Frontal cortex (tissue), 4 donors: ENCODE measurements at places on chromosomes 7 and 10.

GRCh38 chr10:99775850-99776249 lies 6.6 kb upstream of the ABCC2 start:
- no peak for DNase-seq

DNA sequence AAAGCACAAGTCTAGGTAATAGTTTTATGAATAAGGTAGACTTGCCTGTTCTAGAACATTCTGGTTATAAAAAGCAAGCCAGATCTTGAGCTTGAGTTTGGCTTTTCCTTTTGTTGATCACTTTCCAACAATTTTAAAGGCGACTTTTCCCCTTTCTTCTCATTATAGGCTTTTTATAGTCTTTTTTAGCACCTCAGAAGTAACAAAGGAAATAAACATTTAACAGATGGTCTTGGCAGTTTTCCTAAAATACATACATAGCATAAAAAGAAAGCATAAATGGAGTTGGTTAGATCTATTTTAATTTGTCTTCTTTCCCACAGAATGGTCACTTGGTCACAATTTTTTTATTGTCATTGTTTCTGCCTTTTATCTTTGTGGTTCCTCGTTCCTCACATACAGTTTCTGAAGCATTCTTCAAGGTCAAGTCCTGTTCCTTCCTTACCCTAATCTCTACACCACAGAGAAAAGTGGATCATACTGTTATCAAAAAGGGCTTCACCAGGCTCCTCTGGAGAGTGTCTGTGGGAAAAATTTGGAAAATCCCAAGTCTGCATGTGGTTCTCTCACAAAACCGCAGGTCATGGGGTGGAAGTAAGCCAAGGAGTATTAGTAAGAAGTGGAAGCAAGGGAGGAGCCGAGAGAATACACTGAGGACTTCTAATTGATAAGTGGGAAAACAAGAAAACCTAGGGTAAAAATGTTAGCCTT lies 31.3 kb downstream of the THNSL1 start:
- DNase-seq: no peak

GRCh38 chr7:138338361-138338760 lies 121.7 kb upstream of the TRIM24 start:
- no peak for DNase-seq

- DNase-seq: no peak
Measured at GRCh38 chr7:104529567-104529966, 201.2 kb downstream of the LHFPL3 start.

DNA sequence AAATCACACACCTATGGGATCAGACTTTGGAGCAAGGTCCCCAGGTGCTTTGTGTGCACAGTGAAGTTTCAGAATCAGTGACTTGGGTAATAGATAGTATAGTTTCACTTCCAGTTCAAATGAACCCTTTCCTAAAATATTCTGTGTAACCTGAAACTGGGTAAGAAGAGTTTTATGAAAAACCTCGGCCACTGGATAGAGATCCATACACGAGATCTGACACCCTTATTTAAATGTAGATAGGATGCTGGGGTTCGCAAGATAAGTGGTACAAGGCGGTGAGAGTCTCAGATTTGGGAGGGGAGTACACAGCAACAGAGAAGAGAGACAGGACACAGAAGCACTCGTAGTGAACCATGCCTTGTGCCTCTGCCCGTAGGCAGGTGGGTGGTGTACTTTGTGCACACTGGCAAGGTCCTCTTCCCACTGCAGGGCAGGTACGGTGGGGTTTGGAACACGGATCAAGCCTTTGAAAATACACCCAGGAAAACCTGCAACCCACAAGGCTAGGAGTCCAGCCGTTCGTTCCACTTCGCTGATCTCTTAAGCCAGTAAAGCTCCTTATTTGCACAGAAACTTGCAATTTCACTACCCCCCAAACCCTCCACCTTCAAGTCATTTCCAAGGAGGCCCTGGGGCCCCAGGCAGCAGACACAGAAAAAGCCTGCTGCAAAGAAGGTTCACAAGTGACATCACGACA lies 162.8 kb downstream of the USP6NL start:
- no peak for DNase-seq

GRCh38 chr7:134767520-134768168 lies 11.8 kb upstream of the CALD1 start:
- DNase-seq: no peak

DNA sequence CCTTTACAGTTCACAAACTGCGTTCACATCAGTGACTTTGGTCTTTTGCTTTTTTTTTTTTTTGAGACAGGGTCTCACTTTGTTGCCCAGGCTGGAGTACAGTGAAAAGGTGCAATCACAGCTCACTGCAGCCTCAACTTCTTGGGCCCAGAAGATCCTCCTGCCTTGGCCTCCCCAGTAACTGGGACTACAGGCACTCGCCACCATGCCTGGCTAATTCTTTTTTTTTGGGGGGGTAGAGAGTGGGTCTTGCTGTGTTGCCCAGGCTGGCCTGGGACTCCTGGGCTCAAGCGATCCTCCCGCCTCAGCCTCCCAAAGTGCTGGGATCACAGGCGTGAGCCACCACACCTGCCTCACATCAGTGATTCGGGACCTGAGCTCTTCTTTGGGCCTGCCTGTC lies 35.7 kb upstream of the UNCX start:
- no peak for DNase-seq

GRCh38 chr7:41520445-41520844 lies 182.4 kb downstream of the INHBA start:
- DNase-seq: no peak

DNA sequence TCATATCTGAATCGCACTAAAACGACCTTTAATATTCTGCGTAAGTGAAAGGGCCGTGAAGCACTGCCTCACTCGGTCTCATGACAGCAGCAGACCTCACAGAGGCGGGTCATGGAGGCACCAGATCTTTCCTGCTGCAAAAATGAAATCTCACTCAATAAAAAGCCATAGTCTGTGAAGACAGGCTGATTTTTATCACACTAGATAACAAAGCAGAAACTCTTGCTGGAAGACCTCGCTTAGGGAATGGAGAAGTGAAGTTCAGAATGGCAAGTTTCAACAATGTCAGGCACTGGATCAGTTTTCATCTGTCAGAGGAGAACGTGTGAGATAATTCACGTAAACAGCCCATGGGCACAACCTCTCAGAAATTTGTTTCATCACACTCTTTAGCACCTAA lies 8.0 kb downstream of the SEPHS1 start:
- DNase-seq: no peak

- DNase-seq: no peak
Measured at GRCh38 chr7:82167558-82168314, 275.8 kb downstream of the CACNA2D1 start.

- no peak for DNase-seq
Measured at GRCh38 chr7:127890726-127891125, 140.5 kb downstream of the LRRC4 start.

DNA sequence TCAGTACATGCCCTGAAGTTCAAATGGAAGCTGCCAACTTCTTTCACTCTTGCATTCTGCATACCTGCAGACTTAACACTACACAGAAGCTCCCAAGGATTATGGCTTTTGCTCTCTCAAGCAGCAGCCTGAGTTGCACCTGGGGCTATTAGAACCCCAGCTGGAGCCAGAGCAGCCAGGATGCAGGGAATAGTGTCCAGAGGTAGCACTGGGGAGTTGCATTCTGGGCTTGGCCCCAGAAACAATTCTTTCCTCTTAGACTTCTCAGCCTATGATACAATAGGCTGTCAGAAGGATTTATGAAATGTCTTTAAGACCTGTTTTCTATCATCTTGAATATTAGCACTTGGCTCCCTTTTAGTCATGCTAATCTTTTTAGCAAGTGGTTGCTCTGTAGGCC lies 886.7 kb upstream of the GHITM start:
- DNase-seq: no peak

DNA sequence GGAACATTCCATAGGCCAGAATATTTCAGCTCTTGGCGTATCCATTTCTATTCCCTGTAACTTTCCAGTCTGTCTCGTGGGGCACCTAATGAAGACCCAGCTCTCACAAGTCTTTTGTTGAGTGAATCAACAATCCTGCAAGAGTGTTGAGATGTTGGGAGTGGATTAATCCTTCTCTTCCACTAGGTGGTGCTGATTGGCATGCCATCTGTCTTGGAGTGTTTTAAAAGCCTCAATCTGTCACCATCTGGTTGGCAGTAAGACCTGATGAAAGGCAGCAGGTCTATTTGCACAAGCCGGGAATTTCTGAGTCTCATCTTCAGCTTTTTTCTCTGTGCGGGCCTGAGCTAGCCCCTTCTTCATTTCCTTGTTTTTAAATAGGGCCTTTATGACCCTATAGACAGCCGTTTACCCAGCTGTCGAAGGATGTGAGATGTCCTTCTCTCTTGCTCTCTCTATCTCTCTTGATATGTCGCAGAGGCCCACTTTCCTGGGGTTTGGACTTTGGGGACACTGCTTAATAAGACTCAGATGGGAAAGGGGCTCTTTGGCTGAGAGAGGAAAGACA lies 180.5 kb downstream of the ZNF365 start:
- no peak for DNase-seq

DNA sequence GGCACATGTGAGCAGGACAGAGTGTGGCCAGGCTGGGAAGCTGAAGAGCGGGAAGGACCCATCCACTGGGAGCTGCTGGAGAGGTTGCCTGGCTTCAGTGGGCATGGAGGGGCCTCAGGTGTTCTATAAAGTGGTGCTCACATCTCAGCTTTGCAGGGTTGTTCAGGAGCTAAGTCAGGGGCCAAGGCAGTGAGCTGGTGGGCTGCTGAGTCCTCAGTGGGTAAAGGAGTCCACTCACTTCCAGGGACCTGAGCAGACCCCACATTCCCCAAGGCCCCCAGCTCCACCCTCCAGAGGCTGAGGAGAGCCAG lies 28.8 kb upstream of the C10orf53 start:
- no peak for DNase-seq

DNA sequence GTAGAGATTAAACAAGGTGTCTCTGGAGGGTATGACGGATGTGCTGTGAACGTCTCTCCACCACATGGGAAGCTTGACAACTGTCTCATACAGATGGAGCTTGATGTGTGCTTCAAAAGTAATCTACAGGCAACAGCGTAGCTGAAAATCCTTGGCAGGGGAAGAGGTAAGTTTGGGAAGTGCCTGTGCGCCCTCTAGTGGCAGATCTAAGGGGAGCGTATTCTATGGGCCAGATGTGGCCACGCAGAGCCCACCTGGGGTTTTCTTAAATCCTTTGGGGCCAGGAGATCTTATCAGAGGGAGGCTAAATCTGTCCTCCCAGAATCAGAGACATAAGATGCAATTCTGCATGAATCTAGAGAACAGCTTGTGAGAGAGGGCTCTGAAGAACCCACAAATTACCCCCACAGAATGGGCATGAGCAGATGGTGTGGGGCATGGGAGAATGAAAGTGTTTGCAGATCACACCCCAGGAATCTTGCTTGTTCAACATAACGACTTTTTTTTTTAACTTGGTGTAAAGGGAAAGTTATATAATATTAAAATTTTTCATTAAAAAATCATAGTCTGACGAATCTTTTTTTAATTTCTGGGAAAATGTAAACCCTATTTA lies 91.2 kb upstream of the MPP7 start:
- peak; percentile 22 for DNase-seq

GRCh38 chr10:49397036-49397999 lies 1.4 kb upstream of the DRGX start:
- no peak for DNase-seq

GRCh38 chr10:36801660-36802059 lies 323.7 kb upstream of the ANKRD30A start:
- DNase-seq: no peak

- no peak for DNase-seq
Measured at GRCh38 chr10:5606864-5607263, 59.5 kb downstream of the ASB13 start.

- no peak for DNase-seq
Measured at GRCh38 chr10:51270936-51271530, 196.7 kb downstream of the PRKG1 start.

GRCh38 chr10:13340626-13341376 lies 7.3 kb downstream of the SEPHS1 start:
- no peak for DNase-seq

- no peak for DNase-seq
Measured at GRCh38 chr7:12646139-12646538, 41.3 kb upstream of the ARL4A start.

- no peak for DNase-seq
Measured at GRCh38 chr7:139897422-139898090, 68.5 kb downstream of the TBXAS1 start.

GRCh38 chr7:73503229-73503628 lies 18.9 kb downstream of the BAZ1B start:
- DNase-seq: no peak

- no peak for DNase-seq
Measured at GRCh38 chr10:95391581-95392216, 100.9 kb upstream of the PDLIM1 start.

DNA sequence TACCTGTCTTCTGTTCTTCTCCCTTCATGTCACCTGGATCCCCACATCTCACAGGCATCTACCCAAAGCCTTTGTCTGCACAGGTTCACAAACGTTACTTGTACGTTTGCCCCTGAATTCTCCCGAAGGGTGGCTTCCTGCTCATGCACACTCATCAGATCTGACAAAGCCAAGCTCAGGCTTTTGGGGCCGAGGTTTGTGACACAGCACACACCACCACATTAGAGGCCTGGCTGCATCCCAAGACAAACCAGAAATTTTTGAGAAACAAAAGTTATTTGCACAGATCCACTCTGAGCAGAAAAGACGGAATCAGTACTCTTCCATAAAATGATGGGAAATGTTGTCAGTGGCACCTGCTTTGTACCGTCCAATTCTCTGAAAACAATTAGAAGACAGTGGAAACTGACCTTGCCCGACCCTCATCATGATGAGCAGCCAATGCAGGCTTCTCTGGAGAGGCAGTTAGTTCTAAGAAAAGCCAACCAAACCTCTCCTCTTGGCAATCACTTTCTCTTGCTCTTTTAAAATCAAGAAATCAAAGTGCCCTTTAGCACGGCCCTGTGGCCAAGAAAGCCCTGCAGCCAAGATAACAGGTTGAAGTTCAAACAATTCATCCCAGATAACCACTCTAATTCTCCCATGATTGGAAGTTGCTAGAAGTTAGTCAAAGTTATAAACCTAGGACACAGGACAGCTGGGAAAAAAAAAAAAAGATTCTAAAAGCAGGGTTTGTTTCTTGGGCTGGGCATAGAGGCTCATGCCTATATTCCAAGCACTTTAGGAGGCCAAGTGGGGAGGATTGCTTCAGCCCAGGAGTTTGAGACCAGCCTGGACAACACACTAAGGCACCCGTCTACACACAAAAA lies 13.6 kb upstream of the SVIL start:
- DNase-seq: no peak

DNA sequence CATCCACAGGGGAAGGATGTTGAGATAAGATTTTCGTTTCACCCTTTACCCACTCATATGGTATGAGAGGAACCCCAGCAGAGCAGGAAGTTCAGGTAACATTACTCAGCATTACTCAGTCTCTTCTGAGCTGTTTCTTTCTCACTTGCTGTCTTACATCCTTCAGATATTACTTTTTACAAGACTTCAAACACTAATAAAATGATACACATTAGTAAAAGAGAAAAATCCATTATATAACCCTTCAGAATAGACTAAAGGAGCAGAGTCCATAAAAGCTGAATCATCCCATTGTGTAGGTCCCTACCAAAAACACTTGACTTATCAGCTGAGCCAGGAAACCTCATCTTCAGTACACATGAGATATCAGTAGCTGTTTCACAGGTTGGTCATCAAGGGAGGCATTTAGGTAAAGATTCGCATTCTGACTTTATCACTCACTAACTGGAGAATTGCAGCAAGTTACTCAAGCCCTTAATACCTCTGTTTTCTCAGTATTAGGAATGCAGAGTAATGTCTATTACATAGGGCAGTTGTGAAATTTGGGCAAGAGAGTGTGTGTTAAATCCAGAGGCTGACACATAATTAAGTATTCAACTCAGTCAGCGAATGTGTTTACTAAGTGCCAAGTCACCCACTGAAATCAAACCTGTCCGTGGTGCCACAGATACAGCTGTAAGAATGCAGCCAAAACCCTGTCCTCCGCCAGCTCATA lies 44.7 kb downstream of the KLF6 start:
- DNase-seq: no peak

- no peak for DNase-seq
Measured at GRCh38 chr7:19491821-19492452, 216.9 kb downstream of the POLR1F start.
